ENCODE measurements at places on chromosomes 2 and 18.

GRCh38 chr2:134275058-134275862 is 21.4 kb downstream of the MGAT5 start:
- no peak for DNase-seq

DNA sequence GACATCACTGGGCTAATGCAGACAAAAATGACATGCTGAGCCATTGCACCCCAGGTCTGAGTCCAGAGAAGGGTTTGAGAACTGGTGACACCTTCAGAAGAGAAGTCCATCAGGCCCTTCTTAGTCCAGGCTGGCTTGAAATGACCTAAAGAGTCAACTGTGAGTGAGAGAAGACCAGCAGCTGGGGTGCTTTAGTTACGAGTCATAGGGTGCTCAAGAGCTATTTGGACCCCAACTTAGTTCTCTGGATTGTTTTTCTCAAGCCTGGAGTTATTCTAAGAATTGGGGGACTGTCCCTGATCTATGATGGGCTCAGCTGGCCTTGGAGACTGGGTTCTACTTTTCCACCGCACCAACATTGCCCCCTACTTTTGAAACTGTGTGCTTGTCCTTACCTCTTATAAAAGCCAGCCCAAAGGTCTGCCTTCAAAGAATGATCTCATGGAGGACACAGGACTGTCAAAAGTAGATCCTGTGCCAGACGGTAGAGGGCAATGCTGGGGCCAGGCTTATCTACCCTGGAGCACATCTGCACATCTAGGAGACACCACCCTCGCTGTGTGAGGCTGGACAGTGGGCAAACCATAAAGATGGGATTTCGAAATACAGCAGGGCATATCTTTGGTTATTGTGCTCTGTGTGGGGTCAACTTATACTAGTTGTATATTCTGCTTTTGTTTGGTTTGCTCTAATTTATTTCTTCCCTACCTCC is 333.0 kb upstream of the SLC14A2 start:
- DNase-seq = no peak

GRCh38 chr2:218223046-218223445 is 6.1 kb downstream of the ARPC2 start:
- peak; percentile 55 for DNase-seq

- no peak for DNase-seq
These were observed 47.9 kb downstream of the LDLRAD4 start for GRCh38 chr18:13266218-13267100.

All from endothelial cell of umbilical vein (primary cell).